ENCODE measurements at places on chromosomes 6 and 20.

- ATAC-seq = no peak
Observed at GRCh38 chr20:56793916-56794315, 164.8 kb downstream of the TFAP2C start.

GRCh38 chr6:16535564-16535963 lies 225.7 kb downstream of the ATXN1 start:
- ATAC-seq = no peak

- ATAC-seq = no peak
Observed at GRCh38 chr6:68237205-68237604, 397.9 kb upstream of the ADGRB3 start.

- no peak for ATAC-seq
Observed at GRCh38 chr6:13848522-13849150, 34.3 kb upstream of the MCUR1 start.

DNA sequence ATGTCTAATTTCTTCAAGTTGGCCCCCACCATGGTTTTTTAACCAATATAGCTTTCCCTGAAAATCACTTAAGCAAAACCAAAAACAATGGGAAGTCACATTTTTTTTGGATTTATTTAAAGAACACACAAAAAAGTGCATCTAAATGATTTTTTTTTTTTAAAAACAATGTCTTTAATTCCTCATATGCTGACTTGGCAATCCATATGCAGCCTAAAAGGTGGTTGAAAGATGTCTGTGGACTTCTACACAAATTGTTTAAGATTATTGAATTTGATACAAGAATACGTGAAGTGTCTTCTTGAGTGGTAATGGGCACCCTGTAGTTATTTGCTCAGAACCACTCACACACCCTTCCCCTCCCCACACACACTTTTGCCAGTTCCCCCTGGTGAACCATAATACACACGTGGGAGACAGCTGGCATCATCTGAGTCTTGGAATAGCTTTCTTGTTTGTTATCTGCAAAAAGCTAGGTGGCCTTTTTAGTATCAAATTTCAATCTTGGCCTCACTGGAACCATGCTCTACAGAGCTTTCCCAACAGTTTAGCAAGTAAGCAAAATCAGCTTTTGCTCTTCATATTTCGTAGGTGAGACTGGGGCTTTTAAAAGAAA lies 60.9 kb upstream of the TULP1 start:
- ATAC-seq = no peak

DNA sequence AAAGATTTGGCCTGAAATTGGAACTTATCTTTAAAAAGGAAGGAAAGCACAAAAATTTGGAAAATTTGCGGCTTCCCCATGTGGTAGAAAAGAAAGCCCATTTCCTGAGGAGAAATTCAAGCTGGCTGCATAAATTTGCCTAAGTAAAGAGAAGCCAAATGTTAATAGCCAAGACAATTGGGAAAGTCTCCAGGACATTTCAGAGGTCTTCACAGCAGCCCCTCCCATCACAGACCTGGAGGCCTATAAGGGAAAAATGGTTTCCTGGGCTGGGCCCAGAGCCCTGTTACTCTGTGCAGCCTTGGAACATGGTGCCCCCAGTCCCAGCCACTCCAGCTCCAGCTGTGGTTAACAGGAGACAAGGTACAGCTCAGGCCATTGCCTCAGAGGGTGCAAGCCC lies 736.5 kb downstream of the HACE1 start:
- no peak for ATAC-seq

GRCh38 chr20:57787151-57787989 lies 77.6 kb upstream of the PMEPA1 start:
- ATAC-seq = no peak

- no peak for ATAC-seq
Observed at GRCh38 chr6:45185403-45186251, 142.5 kb upstream of the RUNX2 start.

DNA sequence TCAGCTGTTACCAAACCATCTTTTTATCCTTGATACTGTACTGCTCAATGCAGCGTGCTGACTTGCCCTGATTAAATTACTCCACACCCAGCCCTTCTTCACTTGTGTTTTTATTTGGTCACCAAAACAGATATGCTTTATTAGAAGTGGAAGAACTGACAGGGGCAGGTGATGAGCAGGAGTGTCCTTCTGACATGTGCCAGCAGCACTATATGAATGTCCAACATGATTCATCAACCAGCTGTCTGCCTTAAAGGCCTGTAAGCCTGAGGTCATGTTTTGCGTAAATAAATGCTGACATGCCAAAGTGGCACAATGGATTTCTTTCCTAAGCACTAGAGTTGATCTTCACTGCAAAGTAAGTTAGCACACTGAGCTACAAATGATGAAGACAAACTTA lies 15.4 kb downstream of the POPDC3 start:
- ATAC-seq = peak; percentile 78

GRCh38 chr20:10987651-10988383 lies 314.0 kb upstream of the JAG1 start:
- peak; percentile 59 for ATAC-seq

- ATAC-seq = peak; percentile 44
Observed at GRCh38 chr6:12718015-12718414, 1.4 kb downstream of the PHACTR1 start.

DNA sequence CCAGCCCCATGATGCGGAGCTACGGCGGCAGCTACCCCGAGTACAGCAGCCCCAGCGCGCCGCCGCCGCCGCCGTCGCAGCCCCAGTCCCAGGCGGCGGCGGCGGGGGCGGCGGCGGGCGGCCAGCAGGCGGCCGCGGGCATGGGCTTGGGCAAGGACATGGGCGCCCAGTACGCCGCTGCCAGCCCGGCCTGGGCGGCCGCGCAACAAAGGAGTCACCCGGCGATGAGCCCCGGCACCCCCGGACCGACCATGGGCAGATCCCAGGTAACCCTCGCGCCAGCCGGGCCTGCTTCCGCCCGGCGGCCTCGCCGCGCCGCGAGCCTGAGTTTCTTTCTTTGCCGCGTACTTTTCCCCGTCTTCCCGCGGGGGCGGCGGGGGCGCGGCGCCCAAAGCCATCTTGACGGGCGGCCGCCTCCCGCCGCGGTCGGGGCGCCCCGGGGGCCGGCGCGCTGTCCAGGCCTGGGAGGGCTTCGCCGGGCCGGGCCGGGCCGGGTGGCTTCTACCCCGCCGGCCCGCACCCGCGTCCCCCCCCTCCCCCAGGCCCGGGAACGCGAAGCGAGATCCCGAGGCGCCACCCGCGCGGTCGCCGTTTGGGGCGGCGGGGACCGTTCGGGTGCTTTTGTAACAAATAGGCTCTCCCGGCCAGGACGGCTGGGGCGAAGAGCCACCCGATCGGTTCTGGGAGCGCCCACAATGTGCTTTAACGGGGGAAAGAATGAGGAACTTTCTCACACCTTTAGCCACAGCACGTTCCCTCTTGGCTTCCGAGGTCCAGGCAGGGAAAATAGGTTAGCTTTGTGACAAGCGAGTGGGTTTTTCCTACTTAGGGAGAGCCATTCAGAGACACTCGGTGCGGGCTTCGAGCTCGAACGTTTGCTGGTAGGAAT lies 2.3 kb downstream of the ARID1B start:
- no peak for ATAC-seq

DNA sequence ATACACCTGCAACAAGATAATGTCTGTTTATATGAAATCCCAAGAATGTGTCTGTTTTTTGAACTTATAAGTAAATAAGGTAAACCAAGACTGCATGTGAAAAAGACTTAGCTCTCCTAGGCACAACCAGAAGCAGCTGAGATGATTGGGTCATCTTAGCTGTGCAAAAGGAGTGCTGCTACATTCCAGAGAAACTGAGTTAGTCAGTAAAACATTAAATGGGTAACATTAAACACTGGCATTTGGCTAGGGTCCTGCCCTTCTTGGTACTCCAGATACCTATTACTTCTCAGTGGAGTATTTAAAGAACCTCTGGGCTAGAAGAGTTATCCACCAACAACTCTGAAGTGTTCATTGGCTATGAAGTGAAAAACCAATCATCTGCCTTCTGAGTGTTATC lies 47.8 kb downstream of the ILRUN start:
- no peak for ATAC-seq

- no peak for ATAC-seq
Observed at GRCh38 chr6:9399916-9400315, 964.6 kb upstream of the SLC35B3 start.

DNA sequence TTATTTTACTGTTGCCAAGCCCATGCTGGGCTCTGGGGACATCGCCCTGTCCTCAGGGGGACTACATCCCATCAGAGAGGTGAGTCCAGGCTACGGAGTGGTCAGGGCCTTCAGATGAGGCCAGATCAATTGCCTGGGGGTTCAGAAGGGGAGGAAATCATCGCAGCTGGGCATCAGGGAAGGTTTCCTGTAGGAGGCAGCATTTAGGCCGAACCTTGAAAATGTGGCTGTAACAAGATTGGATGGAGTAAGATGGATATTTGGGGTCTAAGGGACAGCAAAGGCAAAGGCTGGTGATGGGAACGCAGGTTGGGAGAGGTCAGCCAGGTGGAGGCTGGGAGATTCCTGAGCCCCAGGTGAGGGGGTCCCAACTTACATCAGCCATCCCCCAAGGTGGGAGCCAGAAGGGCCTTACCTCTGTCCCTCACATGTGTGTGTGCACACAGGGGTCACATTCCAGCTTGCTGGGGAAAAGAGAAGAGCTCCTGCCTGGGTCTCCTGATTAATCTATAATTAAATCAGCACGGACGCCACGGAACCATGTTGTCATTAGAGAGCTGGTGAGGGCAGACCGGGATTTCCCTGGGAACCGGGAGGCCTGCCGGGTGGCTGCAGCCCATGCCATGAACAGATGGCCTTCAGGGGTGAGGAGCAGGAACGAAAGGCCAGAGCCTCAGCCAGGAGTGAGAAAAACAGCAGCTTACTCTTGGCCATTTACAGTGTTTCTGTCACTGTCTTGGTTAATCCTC lies 30.5 kb upstream of the DLGAP4 start:
- no peak for ATAC-seq

GRCh38 chr6:89956182-89956581 lies 61.9 kb downstream of the GJA10 start:
- no peak for ATAC-seq

DNA sequence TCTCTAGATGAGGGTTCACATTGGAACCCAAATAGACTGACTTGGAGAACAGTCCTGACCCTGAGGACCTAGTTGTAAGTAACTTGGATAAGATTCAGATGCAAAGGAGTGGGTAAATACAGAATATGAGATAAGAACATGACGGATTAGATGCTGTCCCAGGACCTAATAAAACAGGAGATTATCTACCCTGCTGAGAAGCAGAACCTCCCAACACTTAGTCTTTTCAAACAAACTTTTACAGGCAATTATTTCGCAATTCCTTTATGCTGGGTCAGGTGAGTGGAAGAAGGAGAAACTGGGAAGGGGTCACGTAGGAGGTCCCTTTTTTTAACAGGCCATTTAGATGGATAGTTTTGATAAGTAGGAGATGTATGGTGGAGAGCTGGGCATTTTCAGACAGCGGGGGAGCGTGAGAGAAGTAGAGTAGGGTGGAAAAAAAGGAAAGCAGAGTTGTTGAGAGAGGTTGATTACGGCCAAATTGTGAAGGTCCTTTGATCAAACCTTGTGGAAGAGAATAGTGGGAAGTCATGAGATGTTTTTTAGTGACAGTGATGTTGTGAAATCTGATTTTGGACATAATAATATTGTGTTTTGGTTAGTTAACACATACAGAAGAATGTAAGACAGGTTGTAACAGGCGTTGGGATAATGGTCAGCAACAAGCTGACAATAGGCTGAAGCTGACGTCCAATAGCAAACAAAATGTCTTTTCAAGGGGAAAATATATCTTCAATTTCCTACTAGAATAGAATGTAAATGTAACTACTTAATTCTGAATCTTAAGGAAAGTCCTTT lies 32.8 kb downstream of the FAM83B start:
- ATAC-seq = no peak

DNA sequence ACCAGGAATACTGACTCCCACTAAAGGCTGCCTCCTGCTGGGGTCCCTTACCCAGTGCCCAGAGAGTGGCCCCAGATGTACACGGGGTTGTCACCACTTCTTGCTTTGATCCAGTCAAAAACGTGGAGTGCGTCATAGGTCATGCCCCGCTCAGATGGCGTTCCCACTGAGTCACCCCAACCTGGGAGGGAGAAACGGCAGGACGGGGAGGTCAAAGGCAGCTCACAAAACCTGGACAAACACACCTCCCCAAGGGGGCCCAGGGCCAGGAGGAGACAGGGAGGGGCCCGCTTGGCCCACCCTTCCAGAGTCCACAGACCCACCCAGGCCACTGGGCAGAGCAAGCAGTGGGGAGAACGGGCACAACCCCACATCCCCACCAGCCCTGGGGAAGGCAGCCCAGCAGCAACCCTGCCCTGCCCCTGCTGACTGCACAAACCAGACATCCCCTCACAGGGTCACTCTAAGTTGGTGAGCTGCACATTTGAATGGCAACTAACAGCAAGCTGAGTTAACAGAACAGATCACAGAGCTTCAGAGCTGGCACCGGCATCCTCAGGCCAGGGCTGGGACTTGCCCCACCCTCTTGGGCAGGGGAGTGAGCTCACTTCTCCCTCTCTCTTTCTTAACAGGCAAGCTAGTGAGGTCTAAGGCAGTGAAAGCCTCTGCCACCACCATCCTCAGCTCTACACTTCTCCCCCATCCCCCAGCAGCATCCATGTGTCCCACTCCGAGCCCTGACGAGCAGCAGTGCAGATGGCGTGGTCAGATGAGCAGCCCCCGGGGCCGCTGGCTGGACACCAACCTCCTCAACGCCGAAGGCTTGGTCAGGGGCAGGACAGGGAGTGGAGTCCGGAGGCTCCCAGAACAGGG lies 61.7 kb downstream of the PYGB start:
- ATAC-seq = peak; percentile 87

- ATAC-seq = no peak
Observed at GRCh38 chr6:72283571-72283970, 338.3 kb upstream of the KCNQ5 start.

DNA sequence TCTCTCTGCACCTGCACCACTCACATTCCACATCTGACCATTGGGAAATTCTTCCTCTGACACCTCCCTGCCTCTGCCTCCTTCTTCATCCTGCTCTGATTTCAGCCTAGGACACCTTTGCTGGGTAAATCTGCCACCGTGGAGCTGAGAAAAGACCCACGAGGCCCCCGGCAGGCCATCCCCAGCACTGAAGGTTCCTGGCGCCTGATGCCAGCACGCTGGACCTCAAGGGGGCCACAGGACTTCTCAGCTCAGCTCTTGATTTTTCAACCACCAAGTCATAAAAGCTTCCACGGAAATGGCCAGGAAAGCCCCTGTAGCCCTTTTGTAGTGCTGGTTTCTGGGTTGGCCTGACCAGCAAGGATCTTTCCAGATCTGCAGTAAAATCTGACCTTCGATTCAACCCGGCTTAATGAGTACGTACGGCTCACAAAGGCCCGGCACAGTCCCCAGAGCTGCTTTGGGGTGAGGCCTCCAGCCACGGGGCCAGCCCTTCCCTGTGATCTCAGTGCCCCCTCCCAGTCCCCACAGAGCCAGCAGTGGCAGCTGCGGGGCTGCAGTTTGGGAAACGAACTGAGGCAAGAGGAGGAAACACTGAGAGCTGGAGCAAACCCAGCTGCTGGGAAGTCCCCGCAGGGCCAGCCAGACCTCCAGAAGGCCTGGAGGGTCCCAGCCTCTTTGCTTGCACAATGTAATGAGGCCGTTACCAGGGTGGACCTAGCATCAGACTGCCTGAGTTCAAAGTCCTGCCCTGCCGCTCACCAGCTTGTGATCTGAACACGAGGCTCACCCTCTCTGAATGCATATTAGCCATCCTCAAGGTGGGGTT lies 157.5 kb downstream of the BMP7 start:
- no peak for ATAC-seq
